ENCODE measurements at places on chromosomes 7 and 10. TPM values are rescaled to one million over a fixed set of nuclear protein-coding genes. Genes with fewer than 3 reads are reported as not detected.

The TMEM236 gene
- total RNA-seq: 0.06 TPM

- DNase-seq: no peak
These were observed 6.3 kb downstream of the KIAA1217 start for GRCh38 chr10:24215196-24215595.

DNA sequence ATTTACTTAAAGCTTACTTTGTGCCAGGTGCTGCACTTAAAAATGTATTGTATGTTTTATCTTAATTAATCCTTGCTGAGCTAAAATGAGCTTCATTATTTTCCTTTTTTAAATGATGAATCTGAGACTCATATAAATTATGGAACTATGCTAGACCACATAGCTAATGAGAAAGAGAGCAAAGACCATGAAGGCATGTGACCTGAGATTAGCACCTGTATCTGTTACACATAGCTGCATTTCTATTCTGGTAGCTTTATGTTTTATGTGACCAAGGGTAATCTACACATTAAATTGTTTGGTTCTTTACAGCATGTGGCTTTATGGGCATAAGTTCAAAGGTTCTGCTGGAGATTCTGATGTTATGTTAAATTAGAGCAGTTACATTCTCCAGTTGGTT, 839.1 kb upstream of the SORCS1 start:
- DNase-seq: no peak

The ABCB1 gene
- total RNA-seq: not detected

The NDUFA5 gene
- total RNA-seq: 118 TPM

The XRCC2 gene
- 30.0 TPM for total RNA-seq

The TACC2 gene
- 10.7 TPM for total RNA-seq

GRCh38 chr7:117262546-117262945, 60.3 kb downstream of the WNT2 start:
- DNase-seq: no peak

GRCh38 chr7:5203183-5203537, 13.1 kb downstream of the WIPI2 start:
- no peak for DNase-seq

DNA sequence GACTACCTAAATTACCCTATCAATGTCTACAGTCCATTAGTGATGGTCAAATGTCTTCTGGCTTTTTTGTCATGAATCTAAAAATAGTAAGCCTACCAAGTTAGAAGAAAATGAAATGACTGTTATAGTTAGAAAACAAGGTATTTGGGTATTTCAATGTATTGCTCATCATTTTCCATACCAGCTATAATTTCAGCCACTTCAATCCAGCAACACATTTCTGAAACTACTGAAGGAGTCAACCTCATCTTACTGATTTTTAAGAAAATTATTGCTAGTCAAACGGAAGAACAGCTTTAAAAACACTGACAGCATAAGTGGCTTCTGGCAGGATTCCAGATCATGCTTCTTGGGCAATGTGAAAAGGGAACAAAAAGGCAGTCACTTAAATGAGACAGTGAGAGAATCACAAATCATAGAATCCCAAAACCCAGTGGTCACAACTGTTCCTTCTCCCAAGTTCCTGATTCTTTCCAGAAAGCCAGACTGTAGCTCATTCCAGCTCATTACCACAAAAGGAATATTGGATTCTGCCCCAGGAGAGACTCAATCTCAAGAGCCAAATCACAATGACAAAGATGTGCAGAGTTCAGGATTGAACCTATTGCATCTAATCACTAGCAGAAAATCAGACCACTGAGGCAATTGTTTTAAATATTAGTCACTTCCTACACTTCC, 61.2 kb upstream of the LRRN3 start:
- no peak for DNase-seq

The PILRA gene
- 0.68 TPM for total RNA-seq

The PODXL gene
- 38.4 TPM for total RNA-seq

Data from neural progenitor cell (in vitro differentiated cells).